ENCODE measurements at places on chromosomes 16 and 17.

- no peak for DNase-seq
Measured at GRCh38 chr16:68737730-68738629, 888 bp downstream of the CDH1 start.

DNA sequence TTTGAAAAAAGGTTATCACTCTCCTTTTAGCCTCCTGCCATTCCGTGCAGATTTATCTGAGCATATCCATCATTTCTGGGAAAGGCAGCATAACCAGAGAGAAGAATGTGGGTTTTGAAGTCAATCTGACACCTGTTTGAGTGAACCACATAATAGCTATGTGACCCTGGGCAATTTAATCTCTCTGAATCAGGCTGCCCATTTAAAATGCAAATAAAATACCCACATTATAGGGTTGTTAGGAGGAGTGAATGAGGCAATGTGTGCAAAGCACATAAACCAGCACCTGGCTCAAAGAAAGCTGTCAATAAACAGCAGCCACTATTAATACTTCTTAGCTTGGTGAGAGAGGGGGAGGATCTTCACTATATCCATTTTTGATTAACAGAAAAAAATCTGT lies 88.0 kb downstream of the CACNG1 start:
- no peak for DNase-seq

GRCh38 chr17:78029697-78030096 lies 71.2 kb downstream of the TNRC6C start:
- DNase-seq, result no peak

DNA sequence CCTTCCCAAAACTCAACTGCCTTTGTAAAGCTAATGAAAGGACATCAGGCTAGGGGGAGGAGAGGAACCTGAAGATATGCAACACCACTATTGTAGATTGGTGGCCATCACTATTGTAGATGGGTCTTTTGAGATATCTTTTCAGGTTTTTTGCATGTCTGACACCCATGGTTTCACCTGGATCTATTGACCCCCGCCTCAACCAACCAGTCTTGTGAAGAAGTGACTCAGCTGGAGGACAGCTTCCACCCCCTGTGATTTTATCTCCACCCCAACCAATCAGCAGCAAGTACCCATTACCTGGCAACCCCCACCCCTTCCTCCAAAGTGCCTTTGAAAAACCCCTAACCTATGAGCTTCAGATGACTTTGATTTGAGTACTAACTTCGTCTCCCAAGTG lies 382.6 kb upstream of the GOT2 start:
- no peak for DNase-seq

DNA sequence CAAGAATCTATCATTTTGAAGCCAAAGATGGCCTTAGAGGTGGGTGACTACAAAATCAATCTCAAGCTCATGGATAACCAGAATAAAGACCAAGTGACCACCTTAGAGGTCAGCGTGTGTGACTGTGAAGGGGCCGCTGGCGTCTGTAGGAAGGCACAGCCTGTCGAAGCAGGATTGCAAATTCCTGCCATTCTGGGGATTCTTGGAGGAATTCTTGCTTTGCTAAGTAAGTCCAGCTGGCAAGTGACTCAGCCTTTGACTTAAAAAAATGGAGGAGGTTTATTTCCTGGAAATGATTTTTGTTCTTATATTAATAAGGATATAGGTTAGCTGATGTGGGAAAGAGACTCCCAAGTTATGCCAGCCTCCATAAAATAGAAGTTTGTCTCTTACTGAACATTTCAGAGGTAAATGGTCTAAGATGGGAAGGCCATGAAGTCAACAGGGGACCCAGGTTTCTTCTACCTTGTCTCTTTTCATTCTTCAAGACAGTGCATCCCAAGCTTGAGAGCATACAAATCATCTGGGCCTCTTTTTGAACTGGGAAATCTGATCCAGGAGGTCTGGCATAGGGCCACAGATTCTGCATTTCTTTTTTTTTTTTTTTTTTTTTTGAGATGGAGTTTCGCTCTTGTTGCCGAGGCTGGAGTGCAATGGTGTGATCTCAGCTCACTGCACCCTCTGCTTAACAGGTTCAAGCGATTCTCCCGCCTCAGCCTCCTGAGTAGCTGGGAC lies 19.8 kb upstream of the TANGO6 start:
- no peak for DNase-seq

DNA sequence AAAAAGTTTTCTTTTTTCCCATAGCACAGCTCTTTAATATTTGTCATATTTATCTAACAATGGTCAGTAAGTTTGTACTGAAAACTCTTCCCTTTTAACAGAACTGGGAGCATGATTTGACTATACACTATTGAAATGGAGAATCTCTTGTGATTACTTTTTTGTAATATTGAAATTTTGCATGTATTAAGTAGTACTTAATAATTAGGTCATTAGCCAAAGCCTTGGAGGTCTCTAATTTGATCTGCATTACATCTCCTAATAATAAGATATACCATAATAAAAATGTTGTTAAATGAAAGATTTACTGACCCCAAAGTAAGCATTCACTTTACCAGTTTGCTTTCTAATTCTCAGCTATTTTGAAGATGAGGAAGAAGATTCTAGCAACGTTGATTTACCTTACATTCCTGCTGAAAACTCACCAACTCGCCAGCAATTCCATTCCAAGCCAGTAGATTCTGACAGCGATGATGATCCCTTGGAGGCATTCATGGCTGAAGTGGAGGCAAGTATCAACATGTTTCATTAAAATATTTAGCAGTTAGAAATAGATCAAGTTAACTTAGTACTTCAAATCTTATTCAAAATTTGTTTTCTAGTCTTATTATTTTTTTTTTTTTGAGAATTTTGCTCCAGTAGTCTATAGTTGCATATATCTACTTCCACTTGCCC lies 18.2 kb downstream of the DDX42 start:
- DNase-seq, result no peak

- no peak for DNase-seq
Measured at GRCh38 chr17:71460943-71461342, 659.9 kb upstream of the SOX9 start.

- no peak for DNase-seq
Measured at GRCh38 chr16:10497132-10498101, 83.0 kb downstream of the EMP2 start.

DNA sequence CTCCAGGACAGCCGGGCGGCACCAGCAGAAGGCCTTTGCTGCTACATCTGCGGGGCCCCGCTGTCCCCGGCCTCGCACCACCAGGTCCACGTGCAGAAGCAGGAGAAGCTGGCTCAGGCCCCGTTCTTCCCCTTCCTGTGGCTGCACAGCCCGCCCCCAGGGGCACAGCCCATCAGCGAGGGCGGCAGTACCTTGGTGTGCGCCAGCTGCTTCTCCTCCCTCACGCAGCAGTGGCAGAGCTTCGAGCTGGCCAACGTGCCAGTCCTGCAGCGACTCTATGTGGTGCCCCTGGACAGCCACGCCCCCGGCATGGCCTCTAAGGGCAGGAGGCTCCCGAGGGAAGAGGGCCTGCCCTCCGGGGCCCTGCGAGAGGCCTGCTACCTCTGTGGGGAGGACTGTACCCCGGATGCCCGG lies 58.3 kb upstream of the CIBAR2 start:
- DNase-seq, result no peak

DNA sequence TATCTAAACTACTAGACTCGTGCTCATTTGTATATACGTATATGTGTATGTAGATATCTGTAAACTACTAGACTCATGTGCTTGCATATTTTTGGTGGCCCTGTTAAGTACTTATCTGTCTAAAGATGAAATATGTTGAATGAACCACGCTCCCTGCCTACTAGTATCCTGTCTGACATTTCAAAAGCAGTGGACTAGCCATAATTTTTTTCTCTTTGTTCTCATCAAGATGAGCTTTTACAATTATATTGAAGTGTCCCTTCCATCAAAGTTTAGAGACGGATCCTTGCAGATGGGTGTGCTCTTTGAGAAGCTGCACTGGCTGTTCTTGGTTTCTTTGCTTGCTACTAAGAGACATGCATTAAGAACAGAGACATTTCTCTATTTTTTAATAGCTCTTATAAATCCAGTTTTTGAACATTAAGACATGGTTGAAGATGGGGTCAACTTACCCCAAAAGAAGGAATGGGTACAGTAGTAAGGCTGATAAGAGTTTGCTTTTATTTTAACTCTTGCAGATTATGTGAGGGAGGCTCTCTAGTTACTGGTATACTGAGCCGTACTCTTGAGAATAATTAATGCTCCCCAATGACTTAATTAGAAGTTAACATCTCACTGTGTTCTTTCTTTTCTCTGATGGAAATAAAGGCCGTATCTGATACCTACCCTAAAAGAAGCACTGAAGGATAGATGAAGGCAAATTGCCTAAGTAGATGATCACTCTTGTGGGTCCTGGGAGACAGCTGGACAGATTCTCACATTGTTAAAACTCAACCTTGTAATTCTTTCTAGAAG lies 3.4 kb downstream of the CNTNAP4 start:
- DNase-seq, result no peak

DNA sequence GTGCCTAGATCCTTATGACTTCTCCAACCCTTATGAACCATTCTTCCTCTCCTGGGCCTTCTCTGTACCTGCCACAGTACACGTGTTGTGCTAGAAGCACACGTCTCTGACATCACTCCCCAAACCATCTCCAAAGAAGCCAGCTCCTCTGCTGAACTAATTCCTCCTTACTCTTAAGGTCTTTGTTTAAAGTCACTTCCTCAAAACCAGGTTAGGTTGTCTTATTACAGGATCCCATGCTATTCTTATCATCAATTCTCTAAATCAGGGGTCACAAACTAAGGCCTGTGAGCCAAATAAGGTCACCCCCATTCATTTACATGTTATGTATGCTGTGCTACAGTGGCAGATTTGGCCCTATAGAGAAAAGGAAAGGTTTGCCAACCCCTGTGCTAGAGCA lies 4.0 kb downstream of the SUPT6H start:
- no peak for DNase-seq

DNA sequence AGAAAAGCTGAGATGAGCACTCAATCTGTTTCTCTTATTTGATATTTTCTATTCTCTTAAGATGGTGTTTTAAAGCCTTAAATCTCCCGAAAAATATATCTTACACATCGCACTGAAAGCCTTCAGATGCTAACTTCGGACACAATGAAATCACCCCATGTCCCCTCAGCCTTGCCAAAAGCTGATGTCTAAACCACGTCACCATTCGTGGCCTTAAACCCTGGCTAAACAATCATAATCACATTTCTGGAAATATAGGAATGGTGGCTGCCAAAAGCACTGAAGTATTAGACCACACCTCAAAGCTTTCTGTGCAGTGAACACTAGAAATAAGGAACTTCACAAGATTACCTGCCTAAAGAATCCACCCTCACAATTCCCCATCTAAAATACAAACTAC lies 402.7 kb downstream of the SOX9 start:
- DNase-seq, result no peak

GRCh38 chr16:57615813-57616212 lies 12.6 kb upstream of the ADGRG1 start:
- DNase-seq, result no peak

DNA sequence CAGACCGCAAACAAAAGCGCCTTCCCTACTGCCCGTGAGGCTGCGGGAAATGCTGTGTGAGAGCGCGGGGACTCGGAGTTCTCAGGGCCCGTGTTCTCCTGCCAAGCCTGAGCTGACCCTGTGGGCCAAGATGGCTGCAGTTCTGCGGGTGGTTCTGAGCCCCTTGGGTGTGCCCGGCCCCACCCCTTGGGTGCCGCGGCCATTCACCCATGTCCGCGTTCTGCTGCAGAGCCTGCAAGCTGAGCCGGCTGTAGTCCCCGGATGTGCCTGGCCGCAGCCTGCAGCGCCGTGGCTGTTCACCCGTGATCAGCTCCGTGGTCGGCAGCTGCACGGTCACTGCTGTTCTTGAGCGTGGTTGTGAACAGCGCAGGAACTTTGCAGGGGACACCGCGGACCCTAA lies 20.0 kb downstream of the ACSF3 start:
- no peak for DNase-seq

DNA sequence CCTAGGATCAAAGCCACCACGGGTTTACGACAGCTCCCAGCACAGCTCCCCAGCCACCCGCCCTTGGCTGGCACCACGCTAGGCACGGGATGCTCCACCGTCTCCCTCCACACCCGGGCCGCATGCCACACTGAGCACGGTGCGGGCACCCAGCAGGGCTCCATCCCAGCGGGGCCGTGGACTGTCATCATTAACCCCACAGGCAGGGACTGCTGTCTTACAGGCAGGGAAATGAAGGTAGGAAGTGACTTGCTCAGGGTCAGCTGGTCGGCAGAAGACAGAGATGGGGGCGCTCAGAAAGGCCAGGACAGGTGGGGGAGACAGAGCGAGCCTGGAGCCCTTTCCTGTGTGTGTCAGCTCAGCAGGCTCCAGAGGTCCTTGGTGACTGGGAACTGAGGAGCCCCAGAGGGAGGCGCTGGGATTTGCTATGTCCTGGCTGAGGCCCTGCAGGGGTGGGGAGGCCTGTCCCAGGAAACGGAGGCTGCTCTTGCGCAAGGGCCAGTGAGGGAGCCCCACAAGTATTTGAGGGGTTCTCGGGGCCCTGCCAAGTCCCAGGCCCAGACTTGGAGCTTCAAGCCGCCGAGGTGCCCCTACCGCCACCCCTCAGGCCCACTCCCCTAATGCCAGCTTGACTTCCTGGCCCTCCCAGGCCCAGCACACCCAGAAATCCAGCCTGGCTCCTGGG lies 3.2 kb downstream of the UBALD1 start:
- no peak for DNase-seq

GRCh38 chr17:12590417-12590816 lies 75.3 kb upstream of the MYOCD start:
- DNase-seq, result no peak

All from CMK (cell line).